IMR-90 (cell line): ENCODE measurements at places on chromosomes 5 and 9. TPM values are rescaled to one million over a fixed set of nuclear protein-coding genes. Genes with fewer than 3 reads are reported as not detected.
A peak's percentile ranks its signal among the peaks of the same experiment; 100 is the strongest.

DNA sequence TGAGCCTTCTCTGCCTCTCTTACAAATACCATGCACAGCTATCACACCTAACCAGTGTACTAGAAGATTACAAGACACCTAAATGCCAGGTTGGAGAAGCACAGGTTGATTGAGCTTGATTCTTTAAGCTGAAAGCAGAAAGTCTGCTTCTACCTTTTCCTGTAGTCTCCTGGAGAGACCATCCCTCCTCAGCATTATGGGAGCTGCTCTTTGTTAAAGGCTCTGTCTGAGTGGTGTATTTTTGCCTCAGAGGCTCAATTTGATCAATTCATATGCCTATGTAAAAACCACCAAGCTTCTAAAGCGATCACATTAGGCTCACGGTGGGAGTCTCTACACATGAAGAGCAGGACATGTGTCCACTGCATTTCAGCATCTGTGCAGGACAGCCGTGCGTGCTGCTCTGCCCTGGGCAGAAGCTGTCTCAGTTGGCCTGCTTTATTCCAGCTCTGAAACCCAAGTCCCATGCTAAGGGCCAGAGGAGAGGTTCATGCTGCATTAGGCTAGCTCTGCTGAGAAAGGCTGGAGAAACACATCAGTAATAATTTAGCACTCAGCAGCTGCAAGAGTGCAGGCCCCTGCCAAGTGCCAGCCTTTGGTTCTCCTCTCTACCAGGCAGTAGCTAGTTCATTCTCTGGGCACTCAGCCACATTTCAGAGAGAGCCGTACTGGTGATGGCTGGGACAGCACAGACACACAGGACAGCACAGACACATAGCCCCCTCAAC, 41.7 kb downstream of the TMEM167A start:
- no peak overlapping the region for H3K4me3 ChIP-seq
- no peak for DNase-seq
- H3K27ac ChIP-seq, result no peak overlapping the region
- H3K36me3 ChIP-seq, result no peaks in the 10 kb centered on the region
- H3K27me3 ChIP-seq, result no peaks in the 10 kb centered on the region
- peaks cover 2% of the 10 kb centered on the region; the same call in 1 of the 2 replicates for H3K4me1 ChIP-seq

DNA sequence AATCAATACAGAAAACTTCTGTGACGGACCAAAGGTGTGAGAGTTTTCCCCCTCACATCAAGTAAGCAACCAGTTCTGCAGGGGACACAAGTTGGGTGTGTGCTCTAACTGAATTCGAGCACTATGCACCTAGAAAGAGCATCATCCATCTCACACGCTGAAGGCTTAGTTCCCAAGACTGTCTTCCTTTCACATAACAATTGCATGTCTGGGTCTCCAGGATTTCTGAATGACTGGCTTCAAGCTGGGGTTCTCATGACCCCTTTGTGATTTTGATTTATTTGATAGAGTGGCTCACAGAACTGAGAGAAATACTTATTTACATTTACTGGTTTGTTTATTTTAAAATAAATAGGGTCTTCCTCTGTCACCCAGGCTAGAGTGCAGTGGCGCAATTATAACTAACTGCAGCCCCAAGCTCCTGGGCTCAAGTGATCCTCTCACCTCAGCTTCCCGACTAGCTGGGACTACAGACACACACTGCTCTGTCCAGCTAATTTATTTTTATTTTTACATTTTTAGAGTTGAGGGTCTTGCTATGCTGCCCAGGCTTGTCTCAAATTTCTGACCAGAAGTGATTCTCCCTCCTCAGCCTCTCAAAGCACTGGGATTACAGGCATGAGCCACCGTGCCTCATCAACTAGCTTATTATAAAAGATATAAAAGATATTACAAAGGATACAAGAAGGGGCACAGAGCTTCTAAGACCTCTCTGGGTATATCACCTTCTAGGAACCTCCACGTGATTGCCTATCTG, 316.7 kb upstream of the CDH12 start:
- no peaks in the 10 kb centered on the region for H3K4me1 ChIP-seq
- no peak for DNase-seq
- no peak overlapping the region for H3K27ac ChIP-seq
- H3K36me3 ChIP-seq, result no peaks in the 10 kb centered on the region
- no peak overlapping the region for H3K4me3 ChIP-seq
- no peaks in the 10 kb centered on the region for H3K27me3 ChIP-seq

GRCh38 chr5:84287951-84288350, 96.7 kb downstream of the EDIL3 start:
- no peak overlapping the region for H3K4me3 ChIP-seq
- no peak overlapping the region for H3K27ac ChIP-seq
- peak; percentile 92 for DNase-seq
- H3K36me3 ChIP-seq, result no peaks in the 10 kb centered on the region

DNA sequence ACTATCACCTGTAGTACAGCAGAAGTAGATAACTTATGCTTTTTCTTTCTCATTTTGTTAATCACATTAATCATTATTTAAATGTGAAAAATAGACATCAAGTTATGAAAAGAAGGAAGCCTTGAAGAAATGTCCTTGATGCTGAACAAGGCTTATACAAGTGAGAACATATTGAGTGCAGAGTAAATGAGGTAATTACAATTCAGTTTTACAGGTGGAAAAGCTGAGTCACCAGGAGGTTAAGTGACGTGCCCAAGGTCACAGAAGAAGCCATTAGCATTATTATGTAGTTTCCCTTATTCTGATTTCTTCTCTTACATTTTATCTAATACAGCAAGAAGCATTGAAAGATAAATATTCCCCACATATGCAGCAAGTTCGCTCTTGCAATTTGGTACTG, 998.5 kb upstream of the CDH6 start:
- no peaks in the 10 kb centered on the region for H3K4me1 ChIP-seq
- no peaks in the 10 kb centered on the region for H3K27me3 ChIP-seq
- H3K36me3 ChIP-seq, result no peaks in the 10 kb centered on the region

- peaks cover 7% of the 10 kb centered on the region for H3K4me1 ChIP-seq
- no peaks in the 10 kb centered on the region for H3K27me3 ChIP-seq
These were observed 2.1 kb downstream of the NR3C1 start for GRCh38 chr5:143401227-143402016.

- no peak overlapping the region for H3K4me3 ChIP-seq
- H3K4me1 ChIP-seq, result peaks cover 46% of the 10 kb centered on the region
- peak overlapping the region; percentile 90 for H3K27ac ChIP-seq
- DNase-seq, result no peak
These were observed 137.1 kb downstream of the SUSD1 start for GRCh38 chr9:112038017-112038408.

Gene C9orf153
- total RNA-seq, result not detected in 2 replicates

- H3K4me1 ChIP-seq, result peaks cover 33% of the 10 kb centered on the region
- DNase-seq, result peak; percentile 52
- peaks cover 12% of the 10 kb centered on the region for H3K36me3 ChIP-seq
- no peak overlapping the region for H3K4me3 ChIP-seq
- H3K27ac ChIP-seq, result no peak overlapping the region
- H3K27me3 ChIP-seq, result no peaks in the 10 kb centered on the region
These were observed 2.0 kb upstream of the IRF1 start for GRCh38 chr5:132492386-132493125.

GRCh38 chr9:83030391-83031107, 32.4 kb downstream of the RASEF start:
- H3K36me3 ChIP-seq, result no peaks in the 10 kb centered on the region
- no peak overlapping the region for H3K4me3 ChIP-seq
- no peak for DNase-seq
- H3K4me1 ChIP-seq, result peaks cover 8% of the 10 kb centered on the region

DNA sequence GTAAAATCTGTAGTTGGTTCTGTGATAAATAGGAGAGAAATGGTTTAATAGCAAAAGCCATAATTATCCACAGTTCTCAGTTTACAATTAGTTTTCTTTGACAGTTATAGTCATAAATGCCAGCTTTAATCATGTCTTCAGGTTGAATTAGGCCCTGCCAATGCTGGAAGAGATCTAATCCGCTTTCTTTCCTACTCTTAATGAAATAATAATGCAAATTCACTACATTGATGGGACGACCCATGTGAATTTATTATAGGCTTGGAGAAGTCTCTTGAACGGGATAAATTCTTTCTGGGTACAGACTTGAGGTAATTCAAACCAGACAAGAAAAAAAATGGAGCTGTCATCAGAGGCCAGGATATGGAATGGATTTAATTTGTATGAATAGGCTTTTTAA, 950.4 kb downstream of the EFNA5 start:
- no peaks in the 10 kb centered on the region for H3K36me3 ChIP-seq
- H3K27ac ChIP-seq, result no peak overlapping the region
- H3K27me3 ChIP-seq, result no peaks in the 10 kb centered on the region
- no peak overlapping the region for H3K4me3 ChIP-seq

- no peak overlapping the region for H3K4me3 ChIP-seq
- no peak overlapping the region for H3K27ac ChIP-seq
- no peak for DNase-seq
- H3K27me3 ChIP-seq, result no peaks in the 10 kb centered on the region
- H3K4me1 ChIP-seq, result no peaks in the 10 kb centered on the region
- peaks cover 56% of the 10 kb centered on the region for H3K36me3 ChIP-seq
These were observed 6.1 kb downstream of the TBC1D13 start for GRCh38 chr9:128792978-128793686.

DNA sequence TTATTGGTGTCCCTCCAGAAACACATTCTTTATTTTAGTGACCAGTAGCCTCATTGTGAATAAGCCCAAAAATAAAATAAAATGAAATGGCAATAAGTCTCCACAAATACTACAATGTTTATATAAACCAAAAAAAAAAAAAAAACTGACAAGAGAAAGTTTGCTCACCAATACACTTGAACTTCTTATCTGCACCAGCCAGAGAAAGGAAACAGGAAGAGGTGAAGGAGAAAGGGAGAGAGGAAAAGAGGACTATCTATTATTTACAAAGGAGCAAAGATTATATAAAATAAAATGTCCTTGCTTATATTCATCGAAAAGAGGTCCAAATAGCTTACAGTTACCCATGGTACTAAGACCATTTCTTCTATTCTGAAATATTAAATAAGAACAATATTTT, 176.4 kb upstream of the CCNG1 start:
- no peaks in the 10 kb centered on the region for H3K4me1 ChIP-seq
- no peak for DNase-seq
- no peak overlapping the region for H3K4me3 ChIP-seq
- H3K27me3 ChIP-seq, result no peaks in the 10 kb centered on the region
- no peaks in the 10 kb centered on the region for H3K36me3 ChIP-seq

DNA sequence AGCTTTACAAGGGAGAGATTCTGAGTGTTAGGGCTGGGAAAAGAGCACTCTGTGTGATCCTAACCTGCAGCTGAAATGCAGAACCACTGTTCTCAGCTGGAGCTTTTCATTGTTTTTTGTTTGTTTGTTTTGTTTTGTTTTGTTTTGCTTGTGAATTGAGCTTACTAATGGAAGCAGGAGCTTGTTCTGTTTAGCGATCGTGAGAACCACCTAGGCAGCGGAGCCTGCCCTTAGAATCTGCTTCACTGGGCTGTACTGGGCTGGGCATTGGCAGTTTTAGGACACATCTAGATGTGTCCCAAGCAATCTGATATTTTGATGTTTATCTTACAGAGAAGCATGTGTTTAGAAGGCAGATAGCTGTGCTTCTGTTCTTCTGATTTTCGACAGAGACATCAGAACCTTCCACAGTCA, 14.3 kb downstream of the SYK start:
- no peak overlapping the region for H3K4me3 ChIP-seq
- H3K27me3 ChIP-seq, result no peaks in the 10 kb centered on the region
- H3K36me3 ChIP-seq, result no peaks in the 10 kb centered on the region
- no peak overlapping the region for H3K27ac ChIP-seq

GRCh38 chr5:35308421-35308820, 78.1 kb upstream of the PRLR start:
- no peak for DNase-seq
- no peak overlapping the region for H3K27ac ChIP-seq
- no peaks in the 10 kb centered on the region for H3K27me3 ChIP-seq
- no peaks in the 10 kb centered on the region for H3K36me3 ChIP-seq

Gene ORM1
- 0.18 TPM in 1 of 2 replicates, not detected in the other for total RNA-seq

- H3K4me3 ChIP-seq, result no peak overlapping the region
- H3K27ac ChIP-seq, result no peak overlapping the region
- no peaks in the 10 kb centered on the region for H3K4me1 ChIP-seq
These were observed 35.5 kb downstream of the RFK start for GRCh38 chr9:76358628-76359280.

- H3K27me3 ChIP-seq, result no peaks in the 10 kb centered on the region
- DNase-seq, result no peak
- H3K4me1 ChIP-seq, result peaks cover 10% of the 10 kb centered on the region
- H3K4me3 ChIP-seq, result no peak overlapping the region
- H3K27ac ChIP-seq, result no peak overlapping the region
- peaks cover 10% of the 10 kb centered on the region; the same call in 1 of the 2 replicates for H3K36me3 ChIP-seq
These were observed 69.7 kb downstream of the PIK3R1 start for GRCh38 chr5:68285075-68285840.

GRCh38 chr5:34854459-34855174, 15.7 kb downstream of the TTC23L start:
- H3K36me3 ChIP-seq, result no peaks in the 10 kb centered on the region
- no peak overlapping the region for H3K4me3 ChIP-seq
- no peaks in the 10 kb centered on the region; the same call in none of the 2 replicates for H3K27me3 ChIP-seq
- H3K27ac ChIP-seq, result no peak overlapping the region
- no peaks in the 10 kb centered on the region for H3K4me1 ChIP-seq

DNA sequence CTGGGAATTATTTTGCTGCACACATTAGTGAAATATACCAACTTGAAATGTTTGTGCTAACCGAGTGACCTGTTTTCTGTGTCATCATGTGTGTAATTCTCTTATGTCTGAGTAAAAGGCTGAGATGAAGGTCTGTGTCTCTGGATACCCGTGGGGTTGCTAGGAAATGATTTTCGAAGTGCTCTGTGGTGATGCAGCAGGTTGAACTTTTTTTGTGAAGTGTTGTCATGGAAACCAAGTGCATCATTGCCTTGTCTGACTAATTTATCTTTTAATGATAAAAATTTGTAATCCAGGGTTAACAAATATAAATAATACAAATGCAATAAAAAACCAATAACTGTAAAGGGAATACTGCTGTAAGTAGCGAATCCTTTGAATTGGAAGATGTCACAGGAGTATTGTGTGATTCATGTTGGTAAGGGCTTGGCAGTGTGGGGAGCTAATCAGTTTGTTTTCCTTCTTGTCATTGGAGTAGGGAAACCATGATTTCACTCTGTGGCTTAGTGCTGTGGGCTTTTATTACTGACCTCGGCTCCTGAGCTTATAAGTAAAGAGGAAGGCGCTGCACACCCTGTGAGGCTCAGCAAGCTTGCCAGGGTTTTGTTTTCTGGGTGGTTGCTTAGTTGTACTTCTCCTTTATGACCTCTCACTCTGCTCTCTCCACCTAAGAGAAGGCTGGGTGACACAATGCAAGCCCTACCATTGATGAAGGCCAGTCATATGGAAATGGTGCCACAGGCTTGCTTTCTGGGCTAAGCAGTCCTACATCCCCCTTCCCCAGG, 22.3 kb downstream of the PDE8B start:
- DNase-seq, result no peak
- H3K4me3 ChIP-seq, result no peak overlapping the region
- no peaks in the 10 kb centered on the region for H3K36me3 ChIP-seq
- no peaks in the 10 kb centered on the region for H3K4me1 ChIP-seq
- no peak overlapping the region for H3K27ac ChIP-seq
